Coronary artery (tissue), 2 donors: ENCODE measurements at places on chromosomes 1 and 21.

GRCh38 chr1:40532844-40533424, 1.5 kb downstream of the ZNF684 start:
- DNase-seq, result no peak

GRCh38 chr21:40840401-40841125, 6.4 kb downstream of the DSCAM start:
- no peak for DNase-seq

DNA sequence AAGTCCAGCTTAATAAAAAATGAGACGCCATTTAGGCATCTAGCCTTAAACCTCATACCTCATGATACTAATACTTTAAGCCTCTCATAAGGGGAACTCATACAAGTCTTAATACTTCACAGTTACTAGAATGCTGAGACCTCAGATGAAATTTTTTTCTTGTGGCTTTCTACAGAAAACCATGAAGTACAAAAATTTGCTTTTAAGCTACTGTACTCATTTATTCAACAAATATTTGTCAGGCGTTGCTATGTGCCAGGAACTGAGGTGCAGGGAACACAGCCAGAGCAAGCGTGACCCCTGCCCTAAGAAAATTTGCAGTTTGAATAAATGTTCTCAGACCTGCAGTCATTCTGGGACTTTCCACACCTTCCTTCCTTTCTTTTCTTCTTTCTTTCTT, 150.6 kb downstream of the MRPL39 start:
- DNase-seq, result no peak

- no peak for DNase-seq
Measured at GRCh38 chr1:29625084-29625420, 388.7 kb downstream of the PTPRU start.

DNA sequence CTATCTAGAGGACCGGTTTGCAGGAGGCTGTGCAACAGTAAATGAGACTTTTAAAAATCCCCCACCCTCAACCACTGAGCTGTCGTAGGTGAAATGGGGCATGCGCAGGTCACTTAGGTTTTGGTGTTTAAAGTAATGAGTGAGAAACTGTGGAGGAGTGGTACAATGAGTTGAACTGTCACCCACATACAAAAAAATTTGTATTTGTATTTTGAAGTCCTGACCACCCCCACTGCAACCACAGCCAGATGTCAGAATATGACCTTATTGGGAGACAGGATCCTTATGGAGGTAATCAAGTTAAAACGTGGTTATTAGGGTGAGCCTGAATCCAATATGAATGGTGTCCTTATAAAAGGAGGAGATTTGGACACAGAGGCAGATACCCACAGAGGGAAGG, 1.6 kb upstream of the IRF6 start:
- peak; percentile 11 for DNase-seq

- DNase-seq, result no peak
Measured at GRCh38 chr1:109024646-109025045, 17.3 kb downstream of the WDR47 start.

DNA sequence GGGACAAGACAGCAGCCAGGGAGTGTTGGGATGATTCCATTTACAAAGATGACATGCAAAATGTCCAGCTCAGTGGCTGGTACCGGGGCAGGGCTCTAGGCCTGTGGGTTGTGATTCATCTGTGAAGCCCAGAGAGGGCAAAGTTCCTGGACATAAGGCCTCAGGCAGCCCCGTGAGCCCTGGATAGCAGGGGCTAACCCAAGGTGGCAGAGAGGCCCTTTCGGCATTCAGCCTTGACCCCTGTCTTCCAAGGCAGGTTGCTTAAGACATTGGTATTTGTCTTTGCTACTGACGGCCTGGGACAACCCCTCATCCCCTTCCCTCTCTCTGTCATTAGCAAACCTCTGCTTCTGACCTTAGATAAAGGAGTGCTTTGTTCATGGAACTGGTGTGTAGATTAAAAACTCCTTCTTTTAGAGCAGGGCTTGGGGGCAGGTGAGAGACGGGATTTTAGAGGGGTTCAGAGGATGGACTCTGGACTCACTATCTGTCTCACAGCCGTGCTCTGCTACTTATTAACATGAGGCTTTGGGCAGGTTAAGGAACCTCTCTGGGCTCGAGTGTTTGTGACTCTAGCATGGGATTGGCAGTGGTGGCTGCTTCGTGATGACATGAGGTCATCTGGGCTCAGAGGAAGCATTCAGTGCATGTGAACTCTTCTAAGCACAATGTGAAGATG, 36.3 kb downstream of the TMEM51 start:
- no peak for DNase-seq

- no peak for DNase-seq
Measured at GRCh38 chr1:117563492-117563875, 42.4 kb upstream of the TENT5C start.

DNA sequence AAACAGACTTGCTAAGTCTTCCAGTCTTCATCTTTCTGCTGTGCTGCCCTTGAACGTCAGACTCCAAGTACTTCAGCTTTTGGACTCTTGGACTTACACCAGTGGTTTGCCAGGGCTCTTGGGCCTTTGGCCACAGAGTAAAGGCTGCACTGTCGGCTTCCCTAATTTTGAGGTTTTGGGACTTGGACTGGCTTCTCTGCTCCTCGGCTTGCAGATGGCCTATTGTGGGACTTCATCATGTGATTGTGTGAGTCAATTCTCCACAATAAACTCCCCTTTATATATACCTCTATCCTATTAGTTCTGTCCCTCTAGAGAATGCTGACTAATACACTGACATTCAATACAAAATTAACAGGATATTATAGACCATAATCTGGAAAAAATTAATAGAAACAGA, 628.1 kb downstream of the PLPP3 start:
- no peak for DNase-seq

GRCh38 chr1:187041104-187041503, 212.4 kb downstream of the PLA2G4A start:
- DNase-seq, result no peak

GRCh38 chr1:23964235-23964668, 4.6 kb downstream of the PNRC2 start:
- no peak for DNase-seq

- no peak for DNase-seq
Measured at GRCh38 chr1:198300451-198300850, 143.7 kb downstream of the NEK7 start.

- DNase-seq, result no peak
Measured at GRCh38 chr1:152954436-152954835, 7.4 kb downstream of the SPRR5 start.

GRCh38 chr1:147627435-147628110, 42.8 kb downstream of the ACP6 start:
- no peak for DNase-seq

DNA sequence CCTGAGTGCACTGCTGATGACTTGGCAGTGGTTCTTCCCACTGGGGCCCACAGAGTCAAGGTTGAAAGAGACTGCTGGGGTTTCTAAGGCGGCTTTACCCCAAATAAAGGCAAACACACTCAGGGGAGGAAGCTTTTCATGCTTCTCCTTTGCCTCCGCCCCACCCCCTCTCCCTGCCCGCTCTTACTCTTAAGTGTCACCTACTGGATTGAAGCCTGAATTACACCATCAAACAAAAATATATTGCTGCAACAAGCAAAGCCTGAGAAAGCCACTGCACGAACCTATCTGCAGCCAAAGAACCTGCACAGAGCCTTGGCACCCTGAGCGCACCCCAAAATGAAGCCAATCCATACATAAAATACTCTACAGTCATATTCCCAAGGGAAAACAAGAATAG, 63.1 kb downstream of the PTGFR start:
- DNase-seq, result no peak

DNA sequence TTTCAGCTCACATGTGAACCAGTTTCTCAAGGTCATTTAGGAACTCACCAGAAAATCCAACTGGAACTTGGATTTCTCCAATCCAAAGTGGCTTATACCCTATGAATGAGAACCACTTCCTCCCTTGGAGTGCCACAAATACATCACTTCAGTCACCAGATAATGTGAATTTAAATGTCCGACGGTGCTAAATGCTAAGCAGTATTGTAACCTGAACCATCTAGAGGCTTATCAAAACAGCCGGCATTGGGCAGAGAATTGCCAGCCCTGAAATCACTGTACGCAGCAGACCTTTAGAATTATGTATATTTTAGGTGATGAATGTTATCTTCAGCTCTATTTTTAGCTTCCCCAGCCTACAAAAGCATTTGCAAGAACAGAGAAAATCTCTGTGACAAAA, 76.8 kb upstream of the COX20 start:
- DNase-seq, result no peak

- DNase-seq, result no peak
Measured at GRCh38 chr1:201636097-201636496, 97.2 kb downstream of the NAV1 start.

DNA sequence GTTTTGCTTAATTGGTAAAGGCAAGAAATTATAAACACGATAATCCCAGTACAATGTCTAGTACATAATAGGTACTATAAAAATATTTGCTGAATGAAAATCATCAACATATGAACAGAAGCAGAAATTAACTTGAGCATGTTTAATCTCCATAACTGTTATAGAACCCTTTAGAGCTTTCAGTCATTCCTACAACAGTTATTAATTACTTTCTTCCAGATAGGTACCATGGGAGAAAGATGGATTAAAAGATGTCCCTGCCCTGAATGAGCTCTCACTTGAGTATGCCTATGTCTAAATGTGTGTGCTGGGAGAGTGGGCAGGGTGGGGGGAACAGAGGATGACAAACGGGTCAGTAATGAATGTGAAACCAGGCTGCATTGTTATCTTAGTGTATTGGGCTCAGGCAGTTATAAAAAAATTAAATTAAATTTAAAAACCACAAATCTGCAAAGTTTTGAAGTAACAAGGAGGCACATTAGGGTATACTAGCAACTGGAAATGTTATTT, 2.4 kb downstream of the EPS15 start:
- DNase-seq, result no peak

DNA sequence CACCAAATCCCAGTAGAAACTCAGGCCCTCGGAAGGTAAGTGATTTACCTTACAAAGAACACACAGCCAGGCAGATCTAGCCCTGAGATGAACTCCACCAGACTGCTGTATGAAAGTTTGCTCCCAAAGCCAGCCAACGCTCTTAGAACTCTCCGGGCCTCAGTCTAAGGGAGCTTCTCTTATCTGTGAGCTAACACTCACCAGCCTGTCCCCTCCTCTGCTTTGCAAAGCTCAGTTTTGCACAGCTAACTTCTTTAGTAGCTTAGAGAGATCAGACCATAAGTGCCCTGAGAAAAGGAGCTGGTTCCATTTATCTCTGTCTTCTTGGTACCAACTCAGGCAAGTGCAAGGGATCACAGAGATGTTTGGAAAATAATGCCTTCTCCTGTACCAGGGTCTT, 195.8 kb upstream of the JUN start:
- peak; percentile 24 for DNase-seq
